Aorta (tissue), 5 donors: ENCODE measurements at places on chromosomes 13 and 19. TPM values are rescaled to one million over a fixed set of nuclear protein-coding genes. Genes with fewer than 3 reads are reported as not detected.

GRCh38 chr19:47084879-47085439 is 28.6 kb downstream of the ZC3H4 start:
- H3K4me1 ChIP-seq: no peaks in the 10 kb centered on the region
- no peak overlapping the region for H3K4me3 ChIP-seq
- H3K27me3 ChIP-seq: no peaks in the 10 kb centered on the region
- no peak overlapping the region for H3K27ac ChIP-seq
- no peak for DNase-seq

DNA sequence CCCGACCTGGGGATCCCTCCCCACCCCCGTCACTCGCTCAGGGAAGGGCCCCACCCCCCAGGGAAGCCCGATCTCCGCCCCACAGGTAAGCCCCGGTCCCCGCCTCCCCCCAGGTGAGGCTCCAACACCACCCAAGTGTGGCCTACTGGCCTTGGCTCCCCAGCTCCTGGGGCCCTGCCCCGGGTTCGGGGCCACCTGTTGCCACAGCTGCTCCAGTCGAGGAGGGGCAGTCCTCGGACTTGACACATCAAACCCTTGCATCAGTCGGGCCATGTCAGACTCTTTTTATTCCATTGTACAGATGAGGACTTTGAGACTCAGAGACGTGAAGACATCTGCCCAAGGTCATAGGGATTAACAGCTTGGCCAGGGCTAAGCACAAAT is 512 bp downstream of the CC2D1A start:
- no peaks in the 10 kb centered on the region for H3K36me3 ChIP-seq
- no peaks in the 10 kb centered on the region for H3K4me1 ChIP-seq
- no peaks in the 10 kb centered on the region for H3K27me3 ChIP-seq

VSTM1 gene
- total RNA-seq: not detected

GNG8 gene
- total RNA-seq: 3.0 TPM
